ENCODE measurements at places on chromosomes 6 and 20.

GRCh38 chr6:108687921-108688320 lies 127.2 kb downstream of the FOXO3 start:
- no peak for DNase-seq

GRCh38 chr6:150615967-150616366 lies 16.3 kb downstream of the PLEKHG1 start:
- DNase-seq, result no peak

GRCh38 chr6:43897571-43898302 lies 127.7 kb downstream of the VEGFA start:
- DNase-seq, result no peak

DNA sequence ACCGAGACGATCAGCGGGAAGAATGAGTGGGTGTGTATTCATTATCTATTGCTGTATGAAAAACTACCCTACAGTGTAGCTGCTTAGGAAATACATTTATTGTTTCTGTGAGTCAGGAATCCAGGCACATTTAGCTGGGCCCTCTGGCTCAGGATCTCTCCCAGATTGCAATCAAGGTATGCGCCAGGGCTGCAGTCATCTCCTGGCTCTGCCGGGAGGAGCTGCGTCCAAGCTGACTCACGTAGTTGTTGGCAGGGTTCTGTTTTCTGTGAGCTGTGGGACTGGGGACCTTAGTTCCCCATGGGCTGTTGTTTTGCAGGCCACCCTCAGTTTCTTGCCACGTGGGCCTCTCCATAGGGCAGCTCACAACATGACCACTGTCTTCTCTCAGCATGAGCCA lies 68.2 kb upstream of the FUCA2 start:
- no peak for DNase-seq

- DNase-seq, result no peak
These were observed 112.0 kb downstream of the LRRC1 start for GRCh38 chr6:53906842-53907241.

DNA sequence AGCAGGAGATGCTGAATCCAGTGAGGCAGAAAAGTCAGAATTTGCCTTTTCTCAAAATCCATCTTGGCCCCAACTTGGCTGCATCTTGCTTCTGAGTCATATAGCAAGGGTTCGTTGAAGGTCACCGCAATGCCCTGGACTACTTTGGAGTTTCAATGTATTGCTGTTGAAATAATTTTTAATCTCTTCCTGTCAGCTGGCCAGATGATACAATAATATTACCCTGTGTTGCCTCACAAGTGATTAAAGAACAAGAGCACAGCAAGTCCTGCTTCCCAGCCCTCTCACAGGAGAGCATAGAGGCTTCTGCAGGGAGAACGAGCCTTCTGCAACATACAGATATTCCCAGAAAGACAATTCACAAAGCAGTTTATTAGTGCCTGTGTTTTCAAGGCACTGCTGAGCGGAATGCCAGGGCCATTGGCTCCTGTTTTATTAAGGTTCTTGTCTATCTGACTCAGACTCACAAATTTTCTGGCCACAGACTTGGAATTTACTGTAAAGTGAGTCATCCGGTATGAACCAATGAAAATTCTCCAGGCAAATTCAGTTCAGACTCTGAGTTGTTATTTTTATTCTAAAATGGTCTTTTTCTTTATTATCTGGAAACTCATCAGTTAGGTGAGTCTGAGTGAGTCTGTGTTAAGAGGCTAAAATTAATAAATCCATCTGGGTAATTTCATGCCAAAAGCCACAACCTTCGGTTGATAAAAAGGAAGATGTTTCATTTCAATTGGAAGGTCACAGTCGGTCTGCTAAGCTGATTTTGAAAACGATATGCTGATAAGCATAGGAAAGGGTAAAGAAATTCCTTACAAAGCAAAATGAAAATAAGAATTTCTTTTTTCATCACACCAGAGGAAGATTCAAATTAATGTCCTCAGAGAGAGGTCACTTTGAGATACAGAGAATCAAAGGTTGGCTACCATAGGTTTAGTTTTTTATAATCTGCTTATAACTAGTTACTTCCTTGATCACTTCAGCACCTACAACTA lies 289.4 kb upstream of the STXBP5 start:
- DNase-seq, result peak; percentile 90

DNA sequence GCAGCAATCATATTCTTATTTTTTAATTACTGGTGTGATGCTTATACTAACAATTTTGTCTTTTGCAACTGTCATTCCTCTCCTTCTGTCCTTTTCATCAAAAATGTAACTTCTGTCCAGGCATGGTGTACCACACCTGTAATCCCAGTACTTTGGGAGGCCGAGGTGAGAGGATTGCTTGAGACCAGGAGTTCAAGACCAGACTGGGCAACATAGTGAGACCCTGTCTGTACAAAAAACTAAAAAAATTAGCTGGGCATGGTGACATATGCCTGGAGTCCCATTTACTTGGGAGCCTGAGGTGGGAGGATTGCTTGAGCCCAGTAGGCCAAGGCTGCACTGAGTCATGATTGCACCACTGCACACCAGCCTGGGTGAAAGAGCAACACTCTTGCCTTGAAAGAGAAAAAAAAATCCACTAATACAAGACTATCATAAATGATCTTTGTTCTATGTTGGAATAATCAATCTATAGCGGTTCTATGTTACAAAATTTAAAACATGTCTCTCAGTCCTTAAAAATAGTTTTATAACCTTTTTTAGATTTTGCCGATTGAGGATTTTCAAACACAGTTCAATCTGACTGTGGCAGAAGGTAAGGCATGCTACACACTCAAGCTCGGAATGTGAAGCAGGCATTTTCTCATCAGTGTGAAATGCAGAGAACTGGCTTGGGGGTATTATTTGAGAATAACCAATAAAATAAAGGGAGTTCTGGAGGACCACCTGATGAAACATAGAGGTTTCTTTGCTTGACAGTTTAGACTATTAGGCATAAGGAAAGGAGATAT lies 70.4 kb downstream of the ENPP1 start:
- no peak for DNase-seq

DNA sequence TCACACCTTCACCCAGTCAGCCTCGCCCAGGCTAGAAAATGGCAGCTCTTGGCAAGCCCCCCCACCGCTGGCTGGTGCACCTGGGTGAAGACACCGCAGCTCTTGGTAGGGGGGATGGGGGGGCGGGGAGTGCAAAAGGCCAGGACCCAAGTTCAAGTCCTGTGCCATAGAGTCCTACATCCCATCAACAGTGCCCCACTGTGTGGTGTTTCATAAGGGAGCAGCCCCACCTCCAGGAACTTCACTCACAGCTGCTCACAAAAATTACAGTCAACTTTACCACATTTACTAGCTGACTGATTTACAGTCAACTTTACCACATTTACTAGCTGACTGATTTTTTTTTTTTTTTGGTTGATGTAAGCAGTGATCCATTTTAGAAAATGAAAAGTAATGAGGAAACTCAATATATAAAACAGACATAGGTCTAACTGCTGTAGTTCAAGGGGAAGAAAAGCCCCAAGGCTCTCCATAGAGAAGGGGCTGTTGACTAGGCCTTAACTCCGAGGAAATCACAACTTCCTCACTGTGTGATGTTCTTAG lies 208.9 kb upstream of the SNX9 start:
- DNase-seq, result no peak

DNA sequence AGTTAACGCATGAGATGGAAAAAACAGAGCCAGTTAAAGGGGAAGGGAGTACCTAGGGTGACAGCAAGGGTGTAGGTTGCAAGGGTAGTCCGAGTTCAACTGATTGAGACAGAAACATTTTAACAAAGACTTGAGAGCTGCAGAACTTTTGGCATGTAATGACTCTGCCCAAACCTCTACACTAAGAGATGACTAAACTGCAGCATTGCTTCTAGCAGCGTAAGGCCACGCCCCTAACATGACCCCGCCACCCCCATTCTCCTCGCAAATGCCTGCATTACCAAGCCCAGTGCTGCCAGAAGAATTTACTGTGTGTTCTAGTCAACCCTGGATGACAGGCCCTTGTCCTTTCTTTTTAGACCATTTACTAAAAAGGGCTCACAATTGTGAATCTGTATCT lies 6.3 kb upstream of the HINT3 start:
- DNase-seq, result no peak

DNA sequence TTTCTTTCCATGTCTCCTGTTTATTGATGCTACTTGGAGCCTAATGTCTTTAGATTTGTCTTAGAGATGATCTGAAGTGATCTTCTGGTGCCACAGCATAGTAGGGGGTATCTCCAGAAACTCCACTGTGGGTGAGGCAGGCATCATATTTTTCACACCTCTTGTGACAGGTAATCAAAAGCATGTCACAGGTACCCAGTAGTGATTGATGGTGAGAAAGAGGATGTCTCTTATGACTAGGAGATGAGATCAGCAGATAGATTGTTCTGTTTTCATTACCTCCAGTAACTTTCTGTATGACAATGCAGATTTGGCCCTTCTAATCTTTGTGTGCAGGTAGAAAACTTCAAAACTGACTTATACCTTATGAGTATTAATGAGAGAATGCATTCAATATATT lies 13.5 kb downstream of the NCOA7 start:
- DNase-seq, result no peak

DNA sequence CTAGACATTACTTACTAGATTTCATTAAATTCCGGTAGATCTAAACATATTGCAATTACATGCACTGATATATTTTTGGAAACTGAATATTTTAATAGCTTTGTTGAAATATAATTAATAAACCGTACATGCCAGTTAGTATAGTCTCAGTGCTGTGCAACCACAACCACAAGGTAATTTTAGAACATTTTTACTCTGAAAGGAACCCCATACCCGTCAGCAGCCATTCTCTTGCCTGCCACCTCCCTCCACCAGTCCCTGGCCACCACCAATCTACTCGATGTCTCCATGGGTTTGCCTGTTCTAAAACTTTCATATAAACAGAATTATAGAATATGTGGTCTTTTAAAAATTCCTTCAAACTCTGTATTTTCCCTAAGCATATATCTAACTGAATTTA lies 293.9 kb downstream of the THBS2 start:
- DNase-seq, result no peak

GRCh38 chr6:158991017-158991723 lies 8.8 kb downstream of the RSPH3 start:
- DNase-seq, result peak; percentile 44

GRCh38 chr20:56933331-56933698 lies 304.2 kb downstream of the TFAP2C start:
- no peak for DNase-seq

DNA sequence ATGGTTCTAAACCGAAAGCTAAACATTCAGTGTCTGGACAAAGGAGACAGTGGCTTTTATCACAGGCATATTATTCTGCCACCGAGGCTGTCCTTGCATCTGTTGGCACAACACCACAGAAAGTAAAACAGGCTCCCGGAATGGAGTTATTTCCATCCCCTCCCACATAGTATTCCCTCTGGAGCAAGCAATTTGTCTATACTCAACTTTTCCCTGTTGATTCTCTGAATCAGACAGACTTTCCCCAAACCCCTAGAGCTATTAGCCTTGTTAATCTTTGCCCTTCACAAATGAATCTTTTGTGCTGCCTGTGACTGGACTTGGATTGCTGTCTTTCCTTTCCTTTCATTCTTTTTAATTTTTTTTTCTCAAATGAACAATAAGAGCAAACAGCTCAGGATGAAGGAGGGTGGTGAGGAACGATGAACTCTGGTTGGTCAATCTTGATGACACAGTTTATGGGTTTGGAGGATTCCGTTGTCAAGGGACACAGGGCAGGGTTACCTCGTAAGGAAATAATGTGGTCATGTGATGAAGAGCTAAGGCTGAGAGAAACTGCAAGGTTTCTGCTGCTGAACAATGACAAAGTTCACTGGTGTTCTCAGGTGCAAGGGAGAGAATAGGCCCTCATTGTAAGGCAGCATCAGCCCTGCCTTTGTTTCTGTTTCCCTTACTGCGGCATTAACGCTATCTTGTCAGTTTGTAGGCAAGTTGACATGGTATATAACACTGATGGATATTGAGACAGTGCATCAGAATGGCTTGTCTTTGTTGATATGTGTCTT lies 275.0 kb upstream of the BMP2 start:
- no peak for DNase-seq

DNA sequence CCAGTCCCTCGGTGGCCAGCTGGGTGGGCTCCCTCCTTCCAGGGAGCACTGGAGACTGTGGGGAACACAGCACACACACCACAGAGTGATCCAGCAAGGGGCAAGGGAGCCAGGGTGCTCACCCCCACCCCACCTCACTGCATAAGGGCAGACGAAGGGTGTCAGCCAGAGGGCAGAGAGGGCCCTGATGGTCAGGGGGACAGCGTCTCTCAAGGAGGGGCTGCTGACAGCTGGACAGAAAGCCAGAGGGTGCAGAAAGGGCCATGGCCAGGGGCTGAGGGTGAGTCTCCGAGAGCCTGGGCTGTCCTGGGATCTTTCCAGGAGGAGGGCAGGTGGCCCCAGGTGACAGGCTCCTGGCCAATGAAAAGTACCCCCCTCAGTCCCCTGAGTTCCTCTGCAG lies 73.4 kb upstream of the PMEPA1 start:
- no peak for DNase-seq

GRCh38 chr6:157036245-157036711 lies 259.1 kb downstream of the ARID1B start:
- peak; percentile 38 for DNase-seq

GRCh38 chr6:159766906-159767305 lies 5.1 kb downstream of the ACAT2 start:
- DNase-seq, result no peak

DNA sequence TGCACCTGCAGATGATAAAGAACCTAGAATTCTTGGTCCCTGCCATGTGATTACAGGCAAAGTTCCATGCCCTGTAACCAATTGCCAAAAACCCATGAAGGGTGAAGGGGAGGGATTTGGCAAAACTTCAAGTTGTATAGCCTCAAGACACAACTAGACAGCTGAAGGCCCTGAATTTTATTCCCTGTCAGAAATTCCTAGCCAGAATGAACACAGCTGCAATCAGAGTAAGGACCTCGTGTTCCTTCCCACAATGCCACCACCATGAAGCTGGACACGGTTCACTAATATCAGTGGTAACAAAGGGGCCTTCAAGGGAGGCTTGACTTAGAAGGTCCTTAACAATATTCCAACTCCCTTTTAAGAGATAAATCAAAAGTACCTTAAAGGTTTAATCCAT lies 22.5 kb upstream of the IRAK1BP1 start:
- no peak for DNase-seq

DNA sequence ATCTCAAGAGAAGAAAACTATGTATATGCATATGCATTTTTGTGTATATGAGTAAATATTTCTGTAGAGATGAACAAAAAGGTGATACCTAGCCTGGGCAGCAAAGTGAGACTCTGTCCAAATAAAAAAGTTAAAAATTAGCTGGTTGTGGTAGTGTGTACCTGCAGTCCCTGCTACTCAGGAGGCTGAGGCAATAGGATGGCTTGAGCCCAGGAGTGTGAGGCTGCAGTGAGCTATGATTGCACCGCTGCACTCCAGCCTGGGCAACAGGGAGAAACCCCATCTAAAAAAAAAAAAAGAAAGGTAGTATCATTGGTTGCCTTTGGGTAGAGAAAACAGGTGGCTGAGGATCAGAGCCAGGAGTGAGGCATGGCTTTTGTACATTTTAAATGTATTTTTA lies 50.9 kb downstream of the KLHL31 start:
- DNase-seq, result no peak

- peak; percentile 50 for DNase-seq
These were observed 39.7 kb downstream of the LBP start for GRCh38 chr20:38386004-38386403.

Data from CD14-positive monocyte (primary cell).